Liver (tissue), 10 donors: ENCODE measurements at places on chromosomes 2 and 18.

DNA sequence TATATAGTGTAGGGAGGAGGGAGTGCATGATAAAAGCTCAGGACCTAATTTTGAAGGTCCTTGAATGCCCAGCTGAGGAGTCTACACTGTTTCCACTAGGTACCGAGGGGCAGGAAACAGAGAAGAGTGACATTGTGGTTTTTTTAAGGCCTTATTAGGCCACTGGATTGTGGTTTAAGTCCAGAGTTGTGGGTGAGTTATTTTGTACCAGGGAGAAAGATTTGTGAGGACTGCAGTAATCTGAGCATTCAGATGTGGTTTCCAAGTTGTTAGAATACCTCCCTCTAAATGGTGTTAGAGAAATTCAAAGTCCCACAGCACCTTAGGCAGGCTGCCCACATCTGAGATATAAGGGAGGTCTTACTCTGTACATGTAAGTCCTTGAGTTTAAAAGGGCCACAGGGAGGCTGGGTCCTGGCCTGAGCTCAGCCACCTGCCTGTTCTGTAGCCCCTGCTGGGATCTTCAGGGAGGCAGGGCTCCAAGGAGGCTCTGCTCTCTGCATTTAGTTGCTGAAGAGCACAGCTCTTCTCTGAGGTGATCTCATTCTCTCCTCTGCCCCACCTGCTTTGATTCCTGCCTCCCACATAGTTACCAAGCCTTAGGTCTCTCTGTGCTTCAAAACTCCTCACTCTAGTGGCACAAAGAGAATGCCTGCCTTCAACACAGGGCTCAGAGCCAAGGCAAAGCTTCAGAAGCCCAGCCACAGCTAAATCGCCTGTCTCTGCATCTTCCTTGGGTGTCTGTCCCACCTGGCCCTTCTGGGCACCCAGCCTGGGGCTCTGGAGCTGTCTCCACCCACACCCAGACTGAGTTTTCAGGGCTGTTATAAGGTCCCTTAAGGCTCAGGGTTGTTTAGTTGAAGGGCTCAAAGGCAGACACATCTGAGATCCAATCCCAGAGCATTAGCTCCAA lies 88.1 kb downstream of the VSNL1 start:
- no peak for DNase-seq

GRCh38 chr2:47737191-47737975 lies 45.6 kb upstream of the MSH6 start:
- no peak for DNase-seq

GRCh38 chr18:55280503-55280902 lies 307.5 kb downstream of the TCF4 start:
- DNase-seq, result no peak

DNA sequence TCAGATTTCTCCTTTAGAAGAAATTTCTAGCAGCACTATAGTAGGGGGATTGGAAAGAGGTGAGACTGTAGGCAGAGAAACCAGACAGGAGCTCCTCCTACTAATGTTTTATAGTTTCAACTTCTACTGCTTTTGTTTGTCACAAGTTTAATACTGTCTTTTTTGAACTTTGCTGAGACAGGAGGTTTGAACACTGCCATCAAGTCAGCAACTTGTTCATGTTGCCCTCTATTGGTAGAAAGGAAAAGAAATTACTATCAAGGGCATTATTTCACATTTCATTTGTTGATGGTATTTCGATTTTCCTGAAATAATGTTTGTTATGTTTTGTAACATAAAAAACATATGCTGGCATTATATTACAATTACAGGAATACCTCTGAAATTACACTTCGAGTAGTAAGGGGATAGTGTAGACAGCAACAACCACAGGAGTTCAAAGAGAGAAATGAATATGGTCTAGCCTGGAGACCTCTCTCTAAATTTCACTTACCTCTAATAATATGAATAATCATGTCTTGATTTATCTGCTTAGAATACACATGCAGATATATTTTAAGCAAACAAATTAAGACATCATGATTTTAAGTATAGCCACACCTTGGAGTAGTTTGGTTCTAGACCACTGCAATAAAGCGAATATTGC lies 12.4 kb upstream of the CCDC88A start:
- DNase-seq, result no peak

GRCh38 chr2:153405196-153405595 lies 73.4 kb downstream of the RPRM start:
- no peak for DNase-seq

GRCh38 chr2:209005371-209005770 lies 418.5 kb upstream of the MAP2 start:
- DNase-seq, result no peak

DNA sequence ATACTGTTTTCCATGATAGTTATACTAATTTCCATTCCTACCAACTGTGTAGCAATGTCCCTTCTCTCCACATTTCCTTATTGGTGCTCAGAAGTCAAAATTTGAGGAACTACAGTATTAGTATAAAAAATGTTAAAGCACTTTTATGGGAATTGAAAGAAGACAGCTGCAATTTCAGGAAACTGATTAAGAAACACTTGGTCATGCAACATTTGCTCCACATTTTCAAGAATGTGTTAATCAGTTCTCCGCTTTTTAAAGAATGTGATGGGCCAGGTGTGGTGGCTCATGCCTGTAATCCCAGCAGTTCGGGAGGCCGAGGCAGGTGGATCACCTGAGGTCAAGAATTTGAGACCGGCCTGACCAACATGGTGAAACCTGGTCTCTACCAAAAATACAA lies 33.6 kb upstream of the MGAT4A start:
- no peak for DNase-seq

DNA sequence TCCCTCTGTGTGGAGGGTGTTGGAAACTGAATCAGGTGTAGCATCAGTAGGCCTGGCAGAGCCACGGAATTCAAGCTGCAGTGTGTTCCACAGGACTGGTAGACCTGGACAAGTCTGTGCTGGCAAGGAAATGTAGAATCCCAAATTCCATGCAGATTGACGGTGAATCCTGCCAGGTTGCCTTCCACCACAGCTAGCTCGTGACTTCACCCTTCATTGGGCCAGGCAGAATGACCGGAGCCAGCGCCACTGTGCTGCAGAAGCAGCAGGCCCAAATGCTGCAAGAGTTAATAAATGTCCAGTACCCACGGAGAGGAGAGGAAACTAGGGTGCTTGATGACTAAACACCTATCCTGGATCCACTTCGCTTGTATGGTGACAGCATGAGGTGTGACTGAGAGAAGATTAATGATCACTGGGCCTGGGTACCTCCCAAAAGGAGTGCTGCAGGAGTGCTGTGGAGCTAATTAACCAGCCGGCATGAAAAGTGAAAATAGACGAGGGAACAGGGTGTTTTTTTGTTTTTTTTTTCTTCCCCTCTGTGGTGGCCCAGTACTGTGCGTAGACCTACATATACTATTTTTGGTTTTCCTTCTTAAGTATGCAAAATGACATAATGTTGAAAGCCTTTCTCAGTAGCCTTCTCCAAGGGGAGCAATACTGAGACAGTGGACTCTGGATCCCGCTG lies 122.2 kb downstream of the TANC1 start:
- DNase-seq, result no peak

DNA sequence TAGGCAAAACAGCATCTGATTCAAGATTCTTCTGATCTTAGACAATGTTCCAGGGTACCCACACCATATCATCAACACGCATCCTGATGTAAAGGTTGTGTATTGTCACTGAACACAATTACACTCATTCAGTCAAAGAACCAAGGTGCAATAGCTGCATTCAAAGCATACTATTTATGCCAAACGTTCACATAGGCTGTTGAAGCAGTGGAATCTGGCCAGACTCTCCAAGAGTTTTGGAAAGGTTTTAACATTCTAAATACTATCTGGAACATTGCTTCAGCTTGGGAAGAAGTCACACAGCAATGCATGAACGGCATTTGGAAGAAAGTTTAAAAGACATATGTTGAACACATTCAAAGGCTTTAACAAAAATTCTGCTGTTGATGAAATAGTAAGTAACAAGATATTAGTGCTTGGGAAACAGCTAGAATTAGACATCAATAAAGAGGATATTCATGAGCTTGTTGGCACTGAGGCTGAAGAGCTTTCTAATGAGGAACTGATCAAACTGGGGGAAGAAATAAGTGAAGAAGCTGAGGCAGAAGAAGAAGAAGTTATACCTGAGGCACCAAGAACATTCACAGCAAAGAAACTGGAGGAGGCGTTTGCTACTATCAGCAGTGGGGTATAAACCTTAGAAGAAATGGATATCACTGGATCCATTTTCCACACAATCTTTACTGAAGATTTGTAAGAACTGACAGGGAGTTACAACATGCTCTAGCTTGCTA lies 47.6 kb upstream of the MSH6 start:
- no peak for DNase-seq

- no peak for DNase-seq
These were observed 110.8 kb downstream of the FMNL2 start for GRCh38 chr2:152445791-152446201.

GRCh38 chr18:65790604-65791003 lies 39.8 kb downstream of the CDH7 start:
- no peak for DNase-seq
